NCI-H2029 (cell line): ENCODE measurements at places on chromosomes 1 and 21.
A peak's percentile ranks its signal among the peaks of the same experiment; 100 is the strongest.

DNA sequence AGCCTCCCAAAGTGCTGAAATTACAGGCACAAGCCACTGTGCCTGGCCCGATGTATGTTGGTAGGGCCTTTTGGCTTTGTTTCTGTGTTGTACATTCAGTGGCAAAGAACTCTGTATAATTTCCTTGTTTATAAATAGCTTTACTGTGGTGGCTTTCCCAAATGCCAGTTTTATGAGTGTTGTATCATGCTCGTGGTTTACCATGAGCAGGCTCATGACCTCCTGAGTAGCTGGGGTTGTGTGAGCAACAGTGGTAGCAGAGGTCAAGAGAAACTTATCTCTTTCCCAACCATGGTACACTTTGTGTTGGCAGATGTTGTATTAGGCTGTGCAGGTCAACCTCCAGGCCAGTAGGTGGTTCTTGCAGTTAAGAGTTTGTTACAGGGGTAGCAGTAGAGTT, 420.4 kb upstream of the BEND5 start:
- no peak for DNase-seq

DNA sequence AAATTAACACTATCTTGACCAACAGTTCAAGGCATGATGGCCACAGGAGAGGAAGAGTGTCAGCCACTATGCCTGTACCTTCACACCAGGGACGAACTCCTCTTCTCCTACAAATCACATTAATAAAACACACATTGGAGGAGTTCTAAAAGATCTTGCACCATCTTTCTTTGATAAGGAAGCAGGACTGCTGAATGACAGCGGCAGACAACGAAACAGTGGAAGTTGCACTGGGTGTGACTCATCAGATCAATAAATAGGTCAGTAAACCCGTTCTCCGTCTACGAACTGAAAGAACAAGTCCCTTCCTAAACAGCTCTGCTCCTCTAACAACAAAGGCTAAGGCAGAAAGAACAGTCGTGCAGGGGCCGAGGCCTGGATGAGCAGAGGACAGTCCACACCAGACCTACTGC, 23.1 kb downstream of the UBE2G2 start:
- DNase-seq, result no peak

- DNase-seq, result no peak
Observed at GRCh38 chr1:233615571-233615970, 1.7 kb downstream of the KCNK1 start.

- DNase-seq, result no peak
Observed at GRCh38 chr21:36265431-36265830, 54.6 kb upstream of the MORC3 start.

- DNase-seq, result peak; percentile 12
Observed at GRCh38 chr21:44329086-44329889, 9.9 kb downstream of the CFAP410 start.

DNA sequence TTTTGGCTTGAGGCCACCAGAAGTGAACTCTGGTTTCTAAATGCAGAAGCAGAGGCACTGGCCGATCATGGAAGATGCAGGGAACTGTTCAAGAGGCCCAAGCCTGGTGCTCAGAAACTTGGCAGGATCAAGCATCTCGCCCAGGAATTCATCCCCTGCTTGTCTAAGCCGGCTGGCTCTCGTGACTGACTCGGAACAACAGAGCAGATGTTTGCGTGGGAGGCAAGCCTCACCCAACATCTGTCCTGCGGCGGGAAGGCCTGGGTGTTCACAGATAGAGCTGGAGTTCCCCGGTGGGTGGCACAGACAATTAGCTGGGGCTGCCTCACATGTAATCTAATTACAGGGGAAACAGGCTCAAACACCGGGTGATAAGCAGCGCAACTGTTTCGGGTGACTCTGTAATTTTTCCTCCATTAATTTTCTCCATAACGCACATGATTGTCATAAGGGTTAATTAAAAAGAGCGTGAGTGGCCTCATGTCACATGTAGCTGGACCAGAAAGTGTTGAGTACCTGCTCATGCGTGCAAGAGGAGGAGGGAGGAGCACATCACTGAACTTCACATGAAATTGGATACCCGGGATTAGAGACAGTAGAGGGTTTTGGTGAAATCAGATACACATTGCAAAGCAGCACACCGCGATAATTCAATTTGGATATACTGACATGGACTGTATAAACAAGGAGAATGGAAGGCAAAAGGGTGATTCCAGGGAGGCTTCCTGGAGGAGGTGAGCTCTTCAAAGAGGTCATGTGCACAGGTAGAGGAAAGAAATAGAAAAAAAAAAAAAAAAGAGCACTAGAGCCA, 180.0 kb downstream of the ETS2 start:
- DNase-seq, result peak; percentile 95
